ENCODE measurements at places on chromosomes 16 and 17.

GRCh38 chr17:15281909-15282308, 16.8 kb upstream of the PMP22 start:
- no peak for DNase-seq

DNA sequence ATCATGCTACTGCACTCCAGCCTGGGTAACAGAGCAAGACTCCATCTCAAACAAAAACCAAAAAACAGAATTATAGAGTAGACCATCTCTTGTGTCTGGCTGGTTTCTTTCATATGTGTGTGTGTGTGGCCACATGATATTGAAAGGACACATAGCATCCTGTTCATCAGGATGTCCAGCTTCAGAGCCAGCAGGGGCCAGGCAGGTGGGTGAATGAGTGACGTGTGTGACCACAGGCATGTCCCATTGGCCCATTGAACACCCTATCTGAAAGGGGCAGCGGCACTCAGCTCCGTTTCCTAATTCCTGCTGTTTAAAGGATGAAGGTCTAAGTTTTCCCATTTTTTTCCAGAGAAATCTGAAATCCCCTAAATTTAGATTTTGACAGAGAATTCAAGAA, 174.2 kb downstream of the PRKCB start:
- no peak for DNase-seq

- DNase-seq, result peak; percentile 34
Observed at GRCh38 chr17:63675607-63676546, 24.0 kb downstream of the LIMD2 start.

DNA sequence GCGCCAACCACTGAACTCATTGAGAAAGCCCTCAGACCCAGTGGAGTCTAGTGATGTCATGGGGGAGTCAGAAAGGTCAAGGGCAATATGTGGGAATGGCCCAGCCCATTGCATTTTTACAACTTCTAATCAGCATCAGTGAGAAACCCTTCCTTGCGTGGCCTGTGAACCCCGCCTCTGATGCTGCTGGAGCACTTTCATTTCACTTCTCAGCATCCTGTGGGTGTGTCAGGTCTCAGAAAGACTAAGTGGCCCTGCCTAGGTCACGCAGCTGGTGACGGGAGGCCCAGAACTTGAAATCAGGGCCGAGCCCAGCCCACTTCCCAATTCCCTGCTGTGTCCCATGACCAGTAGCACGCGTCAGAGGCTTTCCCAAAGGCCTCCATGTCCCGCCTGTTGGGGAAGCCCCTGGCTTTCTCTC, 6.1 kb downstream of the DNAI2 start:
- peak; percentile 34 for DNase-seq

GRCh38 chr17:65278050-65278819, 141.1 kb downstream of the RGS9 start:
- peak; percentile 92 for DNase-seq

- no peak for DNase-seq
Observed at GRCh38 chr16:68289202-68289601, 21.5 kb downstream of the SLC7A6OS start.

- DNase-seq, result no peak
Observed at GRCh38 chr17:44438636-44439035, 49.2 kb upstream of the ITGA2B start.

GRCh38 chr16:17377360-17378324, 93.1 kb downstream of the XYLT1 start:
- DNase-seq, result no peak

- no peak for DNase-seq
Observed at GRCh38 chr16:25709213-25709612, 17.5 kb downstream of the HS3ST4 start.

- DNase-seq, result no peak
Observed at GRCh38 chr17:48567209-48567608, 10.9 kb downstream of the HOXB4 start.

- no peak for DNase-seq
Observed at GRCh38 chr17:62032480-62032879, 32.6 kb downstream of the MED13 start.

- DNase-seq, result no peak
Observed at GRCh38 chr16:3760518-3760917, 43.2 kb upstream of the TRAP1 start.

- DNase-seq, result no peak
Observed at GRCh38 chr16:84746875-84747274, 47.1 kb downstream of the USP10 start.

GRCh38 chr17:333626-334396, 18.8 kb downstream of the RPH3AL start:
- no peak for DNase-seq

GRCh38 chr16:8519179-8519578, 71.1 kb downstream of the TMEM114 start:
- no peak for DNase-seq

- no peak for DNase-seq
Observed at GRCh38 chr16:82835487-82836155, 208.9 kb downstream of the CDH13 start.

DNA sequence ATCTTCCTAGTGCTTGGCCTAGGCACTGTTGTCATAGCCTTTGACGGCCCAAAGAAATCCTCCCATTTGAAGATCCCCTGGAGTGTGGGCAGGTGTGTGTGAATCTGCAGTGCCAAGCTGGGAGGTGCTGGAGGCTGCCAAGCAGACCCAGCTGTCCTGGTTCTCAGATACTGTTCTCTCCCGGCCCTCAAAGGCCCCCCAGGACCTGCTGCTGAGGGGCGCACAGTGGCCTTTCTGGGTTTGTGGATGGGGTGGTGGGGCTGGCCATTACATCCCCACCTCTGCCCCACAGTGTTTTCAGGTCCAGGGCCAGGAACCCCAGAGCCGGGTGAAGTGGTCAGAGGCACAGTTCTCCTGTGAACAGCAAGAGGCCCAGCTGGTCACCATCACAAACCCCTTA, 60.5 kb downstream of the MRC2 start:
- DNase-seq, result no peak

DNA sequence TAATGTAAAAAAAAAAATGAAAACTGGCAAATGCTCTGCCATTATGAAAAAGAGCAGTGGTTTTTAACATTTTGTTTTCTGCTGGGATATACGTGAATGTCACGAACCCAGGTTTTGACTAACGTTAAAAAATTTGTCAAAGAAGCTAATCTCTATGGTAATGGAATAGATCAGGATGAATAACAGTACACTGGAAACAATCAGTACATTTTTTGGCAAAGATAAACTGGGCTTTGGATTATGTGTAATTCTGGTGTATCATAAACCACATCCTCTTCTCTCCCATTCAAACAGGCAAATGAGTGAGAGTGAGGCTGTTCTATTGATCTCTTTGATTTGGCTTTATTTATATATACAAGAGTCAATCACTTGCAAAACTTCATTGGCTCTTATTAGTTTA, 207.0 kb upstream of the IRX3 start:
- DNase-seq, result no peak

- DNase-seq, result no peak
Observed at GRCh38 chr16:27928542-27928941, 135.0 kb downstream of the GSG1L start.

DNA sequence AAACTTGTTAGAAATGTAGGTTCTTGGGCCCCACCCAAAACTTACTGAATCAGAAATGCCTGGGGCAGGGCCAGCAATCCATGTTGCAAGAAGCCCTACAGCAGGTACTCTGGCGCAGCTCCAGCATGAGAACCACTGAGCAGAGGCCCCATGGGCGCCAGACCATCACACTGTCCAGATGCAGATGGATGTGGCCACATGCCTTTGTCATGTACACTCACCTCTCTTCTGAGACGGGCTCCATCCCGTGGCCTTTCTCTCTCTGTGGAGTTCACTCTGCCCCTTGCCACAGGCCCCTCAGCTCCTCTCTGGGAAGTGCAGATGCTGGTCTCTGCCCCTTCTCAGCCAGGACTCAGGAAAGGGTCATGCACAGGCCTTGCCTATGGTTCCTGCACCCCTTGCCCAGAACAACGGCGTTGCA, 2.3 kb upstream of the CCNF start:
- no peak for DNase-seq

GRCh38 chr16:55760310-55761001, 72.4 kb downstream of the CES1 start:
- no peak for DNase-seq

- DNase-seq, result peak; percentile 13
Observed at GRCh38 chr17:49190932-49191331, 19.4 kb downstream of the GNGT2 start.

- DNase-seq, result no peak
Observed at GRCh38 chr16:35405526-35405925, 1946.1 kb downstream of the TP53TG3F start.
